Testis (tissue), 5 donors: ENCODE measurements at places on chromosomes 3 and 15. TPM values are rescaled to one million over a fixed set of nuclear protein-coding genes. Genes with fewer than 3 reads are reported as not detected.

The OXSM gene
- 21.9 TPM for total RNA-seq

The CLSTN2 gene
- 3.8 TPM for total RNA-seq

The C3orf20 gene
- total RNA-seq, result 3.8 TPM

The CHRNA7 gene
- 17.8 TPM for total RNA-seq

The AADACL2 gene
- total RNA-seq, result not detected

The CADPS gene
- total RNA-seq, result 21.6 TPM

The GPR149 gene
- total RNA-seq, result 0.31 TPM

The IVD gene
- 79.1 TPM for total RNA-seq

GRCh38 chr3:128537091-128537703 lies 44.2 kb upstream of the GATA2 start:
- no peak for DNase-seq

DNA sequence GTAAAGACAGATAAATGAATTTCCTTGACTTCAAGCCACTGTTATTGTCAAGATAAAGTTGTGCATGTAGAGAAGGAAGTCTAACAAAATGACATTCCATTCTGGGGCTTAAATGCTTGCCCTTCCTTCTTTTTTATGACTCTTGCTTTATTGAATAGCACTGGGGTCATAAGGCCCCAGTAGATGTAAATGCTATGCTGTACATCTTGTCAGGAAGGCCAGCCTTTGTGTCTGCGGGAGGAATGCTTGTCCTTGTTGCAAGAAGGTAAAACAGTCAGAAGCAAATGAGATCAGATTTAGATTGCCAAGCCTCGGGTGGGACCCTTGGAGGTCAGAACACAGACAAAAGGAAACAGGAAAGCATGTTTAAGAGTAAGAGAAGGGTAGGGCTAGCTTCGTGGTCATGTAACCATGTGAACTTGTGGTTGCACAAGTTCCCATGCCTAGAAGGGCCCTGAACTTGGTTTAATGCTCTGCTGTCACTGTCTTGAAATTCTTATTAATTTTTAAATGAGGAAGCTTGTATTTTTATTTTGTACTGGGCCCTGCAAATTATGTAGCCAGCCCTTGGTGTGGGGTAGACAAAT lies 81.5 kb downstream of the PPM1L start:
- DNase-seq, result no peak

GRCh38 chr15:78362716-78363380 lies 22.7 kb downstream of the CRABP1 start:
- DNase-seq, result no peak

DNA sequence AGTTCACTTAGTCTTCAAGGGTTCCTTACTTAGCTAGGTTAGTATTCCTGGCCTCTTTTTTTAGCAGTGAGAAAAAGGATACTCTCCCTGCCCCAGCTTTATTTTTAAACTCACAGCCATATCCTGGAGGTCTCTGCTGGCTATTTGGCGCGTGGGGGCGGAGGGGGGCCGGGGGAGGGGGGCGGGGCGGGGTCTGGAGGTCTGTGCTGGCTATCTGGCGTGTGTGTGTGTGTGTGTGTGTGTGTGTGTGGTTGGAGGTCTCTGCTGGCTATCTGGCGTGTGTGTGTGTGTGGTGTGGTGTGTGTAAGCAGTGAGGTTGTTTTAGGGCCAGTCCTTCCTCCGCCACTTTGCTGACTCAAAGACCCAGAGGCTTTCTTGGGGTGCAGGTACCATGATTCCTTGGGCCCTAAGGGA lies 579 bp upstream of the PLAAT1 start:
- no peak for DNase-seq

- no peak for DNase-seq
Observed at GRCh38 chr3:69747511-69748258, 8.4 kb downstream of the MITF start.

GRCh38 chr3:81823882-81824395 lies 62.5 kb upstream of the GBE1 start:
- DNase-seq, result no peak

GRCh38 chr3:133928903-133929607 lies 33.4 kb upstream of the RAB6B start:
- DNase-seq, result no peak

DNA sequence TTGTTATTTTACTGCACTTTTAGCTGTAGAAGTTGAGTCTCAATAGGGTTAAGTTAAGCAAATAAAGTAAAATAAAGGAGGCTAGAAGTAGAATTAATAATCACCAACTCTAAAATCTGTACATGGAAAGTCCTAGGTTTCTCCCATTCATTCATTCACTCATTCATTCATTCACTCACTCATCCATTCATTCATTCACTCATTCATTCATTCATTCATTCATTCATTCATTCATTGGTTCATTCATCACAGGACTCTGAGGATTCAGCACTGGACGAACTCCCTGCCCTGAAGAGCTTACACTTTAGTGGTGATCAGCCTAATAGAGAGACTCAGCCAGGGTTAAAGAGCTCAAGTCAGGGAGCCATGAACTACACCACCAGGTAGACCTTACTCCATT lies 4.5 kb upstream of the LSG1 start:
- no peak for DNase-seq

DNA sequence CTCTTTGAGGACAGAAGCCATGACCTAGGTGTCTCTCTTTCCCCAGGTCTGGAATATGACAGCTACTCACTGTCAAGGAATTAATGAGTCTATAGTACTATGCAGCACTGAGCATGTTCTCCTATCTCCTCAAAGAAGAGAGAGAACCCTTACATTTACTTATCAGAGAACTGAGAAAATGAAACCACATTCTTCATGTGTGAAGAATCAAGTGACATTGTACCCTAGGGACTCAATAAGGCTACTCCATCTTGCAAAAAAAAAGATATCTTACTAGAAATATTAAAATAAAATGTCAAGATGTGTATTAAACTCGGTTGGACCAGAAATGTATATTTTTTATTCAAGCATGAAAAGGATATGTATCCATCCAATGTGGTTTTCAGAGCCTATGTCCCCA lies 133.2 kb upstream of the COL8A1 start:
- no peak for DNase-seq

DNA sequence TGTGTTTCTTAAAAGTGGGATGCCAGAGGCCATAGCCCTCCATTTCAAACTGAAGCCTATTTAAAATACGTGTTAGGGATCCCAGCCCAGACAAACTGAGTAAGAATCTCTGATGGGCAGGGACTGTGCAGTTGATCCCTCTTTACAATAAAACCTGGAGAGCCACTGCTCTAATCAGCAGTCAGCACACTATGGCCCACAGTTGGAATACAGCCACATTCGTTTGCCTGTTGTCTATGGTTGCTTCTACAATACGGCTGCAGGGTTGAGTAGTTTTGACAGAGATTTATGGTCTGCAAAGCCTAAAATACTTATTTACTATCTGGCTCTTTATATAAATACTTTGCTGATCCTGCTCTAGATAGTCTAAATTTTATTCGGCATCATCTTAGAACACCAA lies 32.4 kb downstream of the TJP1 start:
- no peak for DNase-seq

GRCh38 chr15:39110746-39111145 lies 470.1 kb upstream of the THBS1 start:
- DNase-seq, result no peak

DNA sequence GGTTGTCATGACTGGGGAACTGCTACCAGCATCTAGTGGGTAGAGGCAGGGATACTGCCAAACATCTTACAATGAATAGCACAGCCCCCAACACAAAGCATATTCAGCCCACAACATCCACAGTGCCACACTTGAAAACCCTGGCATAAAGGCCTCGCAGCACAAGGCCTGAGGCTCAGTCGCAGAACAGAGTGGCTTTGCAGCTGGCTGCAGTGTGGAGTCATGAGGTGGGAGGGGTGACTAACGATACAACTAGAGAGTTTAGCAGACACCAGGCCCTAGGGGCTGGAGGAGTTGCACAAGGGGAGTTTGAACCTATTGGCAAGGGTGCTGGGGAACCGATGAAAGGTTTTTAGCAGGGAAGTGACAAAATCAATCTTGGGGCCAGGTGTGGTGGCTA lies 32.1 kb downstream of the GRK7 start:
- DNase-seq, result no peak
